ENCODE measurements at places on chromosomes 16 and 17. TPM values are rescaled to one million over a fixed set of nuclear protein-coding genes. Genes with fewer than 3 reads are reported as not detected.

KRT16 gene
- 1.4 TPM for total RNA-seq

MYL4 gene
- total RNA-seq, result not detected

DNA sequence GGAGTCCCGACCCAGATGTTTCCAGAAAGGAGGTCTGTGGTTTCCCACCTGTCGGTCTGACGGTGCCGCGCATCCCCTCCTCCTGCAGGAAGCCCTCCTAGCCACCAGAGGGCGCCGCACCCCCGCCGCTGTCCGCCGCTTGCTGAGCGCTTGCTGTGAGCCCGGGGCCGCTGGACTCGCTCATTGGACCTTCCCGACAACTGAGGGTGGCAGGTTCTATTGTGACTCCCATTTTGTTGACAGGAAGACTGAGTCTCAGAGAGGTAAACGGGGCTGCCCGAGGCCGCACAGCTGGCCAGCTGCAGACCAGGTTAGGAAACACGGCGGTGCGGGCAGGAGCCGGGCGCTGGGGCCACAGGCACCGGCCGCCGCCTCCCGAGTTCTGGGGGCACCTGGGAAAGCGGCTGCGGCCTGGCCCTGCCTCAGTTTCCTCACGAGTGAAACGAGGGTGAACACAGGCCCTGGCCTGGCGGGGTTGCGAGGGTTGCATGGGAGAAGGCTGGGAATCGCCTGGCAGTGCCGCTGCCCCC, 191.1 kb upstream of the CIBAR2 start:
- no peak overlapping the region for H3K4me3 ChIP-seq
- DNase-seq, result peak; percentile 90
- H3K27ac ChIP-seq, result no peak overlapping the region
- H3K27me3 ChIP-seq, result no peaks in the 10 kb centered on the region
- H3K36me3 ChIP-seq, result no peaks in the 10 kb centered on the region

- peak; percentile 87 for DNase-seq
- H3K4me1 ChIP-seq, result peaks cover 44% of the 10 kb centered on the region
- peak overlapping the region; percentile 14 for H3K27ac ChIP-seq
- H3K36me3 ChIP-seq, result peaks cover 1% of the 10 kb centered on the region
Measured at GRCh38 chr17:72985882-72986720, 106.4 kb downstream of the SLC39A11 start.

DNA sequence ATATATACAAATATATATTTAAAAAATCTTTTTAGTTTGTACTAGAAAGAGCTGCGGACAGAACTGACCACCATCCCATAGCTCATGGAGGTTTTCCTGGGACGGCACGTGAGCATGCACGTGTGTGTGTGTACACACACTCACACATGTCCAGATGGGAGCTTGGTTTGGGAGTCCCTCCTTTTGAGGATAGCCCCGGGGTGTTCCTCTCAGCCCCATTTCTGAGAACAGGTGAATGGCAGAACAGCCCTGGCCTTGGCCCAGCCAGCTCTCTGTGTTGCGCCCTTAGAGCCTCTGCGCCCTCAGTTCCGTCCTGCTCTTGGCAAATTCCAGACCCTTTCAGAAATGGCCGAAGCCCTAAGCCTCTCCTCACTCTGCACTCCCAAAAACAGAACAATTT, 70.1 kb downstream of the AMFR start:
- H3K27me3 ChIP-seq, result no peaks in the 10 kb centered on the region
- DNase-seq, result peak; percentile 65
- peaks cover 37% of the 10 kb centered on the region for H3K4me1 ChIP-seq
- H3K27ac ChIP-seq, result peak overlapping the region; percentile 98
- H3K4me3 ChIP-seq, result no peak overlapping the region

DNA sequence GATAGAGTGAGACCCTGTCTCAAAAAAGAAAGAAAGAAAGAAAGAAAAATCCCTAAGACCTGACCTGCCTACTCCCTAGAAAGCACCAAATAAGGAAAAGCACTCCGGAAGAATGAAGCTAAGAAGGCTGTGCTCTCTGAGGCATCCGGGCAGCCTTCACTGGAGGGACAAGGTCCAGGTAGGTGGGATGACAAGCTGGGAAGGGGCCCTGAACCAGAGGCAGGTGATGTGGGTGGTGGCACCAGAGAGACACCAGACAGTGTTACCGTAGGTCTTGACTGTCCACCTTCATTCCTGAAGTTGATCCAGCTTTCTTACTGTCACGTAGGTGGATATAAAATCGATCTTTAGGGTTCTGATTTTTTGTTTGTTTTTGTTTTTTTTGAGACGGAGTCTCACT, 26.3 kb downstream of the SMTNL2 start:
- DNase-seq, result no peak
- H3K27me3 ChIP-seq, result peaks cover 20% of the 10 kb centered on the region
- no peaks in the 10 kb centered on the region for H3K36me3 ChIP-seq
- H3K4me1 ChIP-seq, result peaks cover 25% of the 10 kb centered on the region
- H3K27ac ChIP-seq, result no peak overlapping the region

Measured in osteocyte (in vitro differentiated cells).